ENCODE measurements at places on chromosomes 13 and 19. TPM values are rescaled to one million over a fixed set of nuclear protein-coding genes. Genes with fewer than 3 reads are reported as not detected.

Gene RASAL3
- total RNA-seq, result 1.4 TPM

Gene ZNF761
- total RNA-seq, result 14.2 TPM

Gene C1QTNF9B
- 2.6 TPM for total RNA-seq

Gene SH2D3A
- 0.18 TPM for total RNA-seq

Gene MYO16
- total RNA-seq, result not detected

Gene ATXN8OS
- total RNA-seq, result not detected

Gene ZNF610
- 1.2 TPM for total RNA-seq

Gene TSSK6
- total RNA-seq, result 0.35 TPM

Gene GPALPP1
- 23.0 TPM for total RNA-seq

Gene CLEC17A
- not detected for total RNA-seq

All from myometrial cell (primary cell).